ENCODE measurements at places on chromosomes 1 and 21. TPM values are rescaled to one million over a fixed set of nuclear protein-coding genes. Genes with fewer than 3 reads are reported as not detected.

BLZF1 gene
- 13.4 TPM for total RNA-seq

HRNR gene
- not detected for total RNA-seq

HSD3B1 gene
- total RNA-seq = not detected

IFNLR1 gene
- 0.88 TPM for total RNA-seq

ZBTB8A gene
- 5.0 TPM for total RNA-seq

FRRS1 gene
- 1.3 TPM for total RNA-seq

All from A549 treated with dexamethasone at 1 μM for 4 hours (cell line).